ENCODE measurements at places on chromosomes 7 and 10.

DNA sequence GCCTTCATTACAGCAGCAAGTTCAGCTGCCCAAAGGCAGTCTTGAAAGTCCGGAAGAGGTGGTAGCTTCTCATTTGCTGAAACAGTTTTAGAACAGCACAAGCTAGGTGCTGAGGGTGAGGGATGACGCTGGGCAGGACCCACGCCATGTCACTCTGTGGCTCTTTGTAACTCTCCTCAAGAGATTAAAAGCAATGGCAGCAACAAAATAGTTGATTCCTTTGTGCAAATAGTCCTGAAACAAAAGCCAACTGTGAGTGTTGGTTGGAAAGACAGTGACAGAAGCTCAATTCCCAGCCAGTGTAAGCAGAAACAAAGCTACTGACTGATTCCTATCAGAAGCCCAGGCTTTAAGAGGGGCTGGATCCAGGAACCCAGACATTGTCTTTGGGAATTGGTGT, 47.6 kb upstream of the AQP1 start:
- no peak for DNase-seq

GRCh38 chr10:62540389-62540788, 166.2 kb downstream of the ZNF365 start:
- no peak for DNase-seq

DNA sequence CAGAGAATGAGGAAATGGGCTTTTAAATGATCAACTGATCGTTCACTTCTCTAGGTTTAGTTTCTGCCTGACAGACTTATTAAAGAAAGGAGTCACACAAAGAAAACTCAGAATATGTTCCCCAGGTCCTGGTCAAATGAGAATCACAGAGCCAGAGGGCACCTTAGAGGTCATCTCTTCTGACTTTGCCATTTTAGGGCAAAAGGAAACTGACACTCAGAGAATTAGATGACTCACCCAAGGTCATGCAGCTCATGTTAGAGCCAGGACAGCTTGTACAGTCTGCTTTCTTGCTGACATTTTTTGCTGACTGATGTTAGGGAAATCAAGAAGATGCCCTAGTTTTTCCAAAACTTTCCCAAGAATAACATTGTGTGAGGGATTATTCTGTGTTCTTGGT, 312.7 kb upstream of the SP8 start:
- no peak for DNase-seq

- DNase-seq = no peak
Observed at GRCh38 chr7:13031468-13031867, 344.0 kb downstream of the ARL4A start.

DNA sequence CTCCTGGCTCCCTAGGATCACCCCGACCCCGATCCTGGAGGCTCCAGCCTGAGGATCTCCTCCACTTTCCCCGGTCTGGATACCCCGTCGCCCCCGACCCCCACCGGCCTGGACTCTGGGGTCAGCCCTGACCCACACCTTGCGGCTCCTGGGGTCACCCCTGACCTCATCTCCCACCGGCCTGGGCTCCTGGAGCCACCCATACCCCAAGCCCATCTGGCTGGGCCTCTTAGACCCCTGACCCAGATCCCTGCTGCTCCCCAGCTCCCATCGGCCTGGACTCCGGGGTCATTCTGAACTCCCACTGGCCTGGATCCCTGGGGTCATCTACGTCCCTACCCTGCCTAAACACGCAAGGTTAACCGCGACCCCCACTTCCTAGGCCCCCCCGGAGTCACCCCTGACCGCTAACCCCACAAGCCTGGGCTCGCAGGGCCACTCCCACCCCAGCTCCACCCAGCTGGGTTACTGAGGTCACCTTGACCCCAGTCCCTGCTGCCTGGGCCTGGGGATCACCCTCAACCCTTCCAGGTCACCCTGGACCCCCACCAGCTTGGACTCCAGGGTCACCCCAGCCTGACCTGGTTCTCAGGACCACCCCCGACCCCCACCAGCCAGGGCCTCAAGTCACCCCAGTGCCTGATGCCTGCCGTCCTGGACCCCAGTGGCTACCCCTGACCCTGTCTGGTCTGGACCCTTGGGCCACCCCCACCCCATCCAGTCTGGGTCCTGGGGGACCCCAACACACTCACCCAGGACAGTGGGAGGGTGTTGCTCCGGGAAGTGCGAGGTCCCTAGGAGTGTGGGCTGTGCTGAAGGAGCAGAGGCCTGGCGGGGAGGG, 1.2 kb downstream of the FOXK1 start:
- DNase-seq = no peak

DNA sequence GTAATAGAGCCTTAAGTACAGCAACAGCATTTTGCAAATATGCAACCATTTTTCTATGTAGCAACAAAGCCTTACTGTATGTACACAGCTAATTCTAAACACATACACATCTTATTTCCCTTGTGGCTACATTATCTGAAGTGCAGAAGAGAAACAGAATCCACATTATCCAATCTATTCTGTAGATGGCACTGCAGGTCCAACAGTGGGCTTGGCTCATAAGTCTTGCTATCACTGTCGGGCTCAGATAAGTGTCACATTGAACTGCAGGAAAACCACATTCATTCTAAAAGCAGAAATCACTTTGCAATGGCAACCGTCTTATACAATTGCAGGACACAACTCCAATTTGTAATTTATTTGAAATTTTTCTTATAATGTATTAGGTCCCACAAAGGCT, 109.8 kb upstream of the NOBOX start:
- DNase-seq = no peak

DNA sequence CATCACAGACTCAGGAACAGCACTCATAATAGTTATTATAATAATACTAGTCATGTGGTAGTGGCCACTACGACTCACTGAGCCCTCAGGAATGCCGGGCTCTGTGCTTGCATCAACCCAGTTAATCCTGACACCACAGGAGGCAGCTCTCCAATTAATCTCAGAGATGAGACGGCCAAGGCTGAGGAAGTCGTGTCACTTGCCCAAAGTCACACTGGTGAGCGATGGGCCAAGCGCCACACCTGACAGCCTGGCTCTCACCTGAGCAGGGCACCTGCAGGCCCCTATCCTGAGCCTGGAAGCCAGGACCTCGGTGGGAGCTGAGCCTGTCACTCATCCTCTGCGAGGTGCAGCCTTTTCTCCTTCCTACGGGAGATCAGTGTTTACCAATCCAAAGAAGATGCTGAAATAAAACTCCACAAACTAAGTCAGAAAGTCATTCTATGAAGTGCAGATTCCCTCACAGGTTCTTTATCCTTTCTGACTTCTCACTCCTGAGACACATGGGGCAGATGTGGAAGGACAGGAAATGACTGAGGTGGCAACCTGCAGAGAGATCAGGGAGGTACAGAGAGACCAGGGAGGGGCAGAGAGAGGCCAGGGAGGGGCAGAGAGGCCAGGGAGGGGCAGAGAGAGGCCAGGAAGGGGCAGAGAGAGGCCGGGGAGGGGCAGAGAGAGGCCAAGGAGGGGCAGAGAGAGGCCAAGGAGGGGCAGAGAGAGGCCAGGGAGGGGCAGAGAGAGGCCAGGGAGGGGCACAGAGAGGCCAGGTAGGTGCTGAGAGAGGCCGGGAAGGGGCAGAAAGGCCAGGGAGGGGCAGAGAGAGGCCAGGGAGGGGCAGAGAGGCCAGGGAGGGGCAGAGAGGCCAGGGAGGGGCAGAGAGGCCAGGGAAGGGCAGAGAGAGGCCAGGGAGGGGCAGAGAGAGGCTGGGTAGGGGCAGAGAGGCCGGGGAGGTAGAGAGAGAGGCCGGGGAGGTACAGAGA, 38.5 kb downstream of the VIPR2 start:
- DNase-seq = no peak

DNA sequence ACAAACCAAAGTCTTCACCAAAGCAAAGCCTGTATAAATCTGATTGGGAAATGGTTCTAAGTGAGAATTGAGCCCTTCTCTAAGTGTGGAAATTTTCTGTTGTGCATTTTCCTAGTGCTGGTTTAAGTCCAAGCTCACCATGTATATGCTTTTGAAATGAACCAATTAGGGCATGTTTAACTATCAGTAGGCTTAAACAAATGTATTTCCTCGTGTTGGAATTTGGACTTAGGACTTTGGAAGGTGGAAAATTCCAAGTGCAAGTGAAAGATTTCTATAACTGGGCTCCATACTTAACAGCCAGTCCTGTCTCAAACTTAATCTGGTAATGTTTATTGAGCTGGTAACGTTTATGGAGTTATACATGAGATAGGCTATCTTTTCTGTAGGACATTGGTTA, 28.5 kb downstream of the CCNY start:
- no peak for DNase-seq

DNA sequence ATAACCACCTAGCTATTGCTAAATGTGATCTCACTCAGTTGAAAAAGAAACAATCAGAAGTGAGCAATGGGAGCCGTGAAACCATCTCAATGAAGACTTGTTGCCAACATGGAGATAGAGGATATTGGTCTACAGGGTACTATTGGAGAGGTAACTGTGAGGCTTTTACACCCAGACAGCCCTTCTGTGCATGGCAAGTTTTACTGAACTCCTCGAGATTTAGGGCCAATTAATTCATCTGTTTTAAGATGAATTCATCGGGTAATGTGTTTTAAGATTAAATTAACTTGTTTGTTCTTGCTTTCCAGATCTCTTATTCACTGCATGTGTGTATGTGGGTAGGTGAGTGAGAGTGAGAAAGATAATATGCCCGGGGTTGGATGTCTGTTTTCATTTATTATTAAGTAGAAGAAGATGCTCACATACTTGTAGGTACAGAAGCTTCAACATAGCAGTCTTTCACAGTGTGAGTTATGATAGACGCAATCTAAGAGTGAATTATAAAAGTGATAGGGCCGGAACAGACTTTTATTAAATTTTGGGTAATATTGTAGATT, 323.8 kb downstream of the EXOC4 start:
- DNase-seq = no peak

GRCh38 chr7:114574384-114574783, 159.8 kb downstream of the FOXP2 start:
- no peak for DNase-seq

GRCh38 chr7:95509199-95509598, 23.5 kb downstream of the ASB4 start:
- no peak for DNase-seq

DNA sequence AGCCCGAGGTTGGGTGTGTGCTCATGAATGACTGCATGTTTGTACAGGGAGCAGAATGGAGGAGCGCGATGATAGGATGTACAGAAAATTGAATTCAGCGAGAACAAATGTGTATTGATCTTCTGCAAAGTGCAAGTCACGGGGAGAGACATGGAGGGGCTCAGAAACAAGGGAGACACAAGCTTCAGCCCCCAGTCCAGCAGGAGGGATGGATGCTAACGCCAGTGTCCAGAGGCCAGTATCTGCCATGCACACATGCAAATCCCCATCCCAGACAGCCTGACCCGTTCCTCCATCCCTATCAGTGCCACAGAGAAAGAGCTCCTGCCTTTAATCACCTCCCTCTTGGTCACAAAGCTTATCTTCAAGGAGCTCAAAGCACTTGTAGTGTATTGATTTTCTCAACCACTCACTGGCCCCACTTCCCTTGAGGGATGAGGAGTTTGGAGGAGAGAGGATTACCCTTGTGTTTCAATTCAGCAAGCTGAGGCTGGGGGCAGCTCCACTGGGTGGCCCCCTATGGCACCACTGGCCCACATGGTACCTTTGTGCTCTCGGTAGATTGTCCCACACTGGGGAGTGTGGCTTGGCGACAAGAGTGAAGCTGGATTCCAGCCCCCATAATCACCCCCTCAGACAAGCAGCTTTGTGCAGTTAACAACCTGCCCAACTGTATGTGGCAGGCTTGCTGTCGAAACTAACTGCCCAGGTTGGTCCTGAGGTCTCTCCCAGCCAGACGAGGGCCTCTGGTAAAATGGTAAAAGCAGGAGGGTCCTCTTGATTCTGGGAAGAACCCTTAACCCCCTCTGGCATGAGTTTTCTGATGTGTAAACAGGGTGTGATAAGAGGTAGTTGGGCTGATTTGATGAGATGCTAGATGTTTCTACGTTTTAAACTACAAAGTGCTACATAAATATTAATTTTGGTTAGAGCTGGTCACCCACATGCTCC, 151.6 kb upstream of the UNC5B start:
- DNase-seq = no peak

DNA sequence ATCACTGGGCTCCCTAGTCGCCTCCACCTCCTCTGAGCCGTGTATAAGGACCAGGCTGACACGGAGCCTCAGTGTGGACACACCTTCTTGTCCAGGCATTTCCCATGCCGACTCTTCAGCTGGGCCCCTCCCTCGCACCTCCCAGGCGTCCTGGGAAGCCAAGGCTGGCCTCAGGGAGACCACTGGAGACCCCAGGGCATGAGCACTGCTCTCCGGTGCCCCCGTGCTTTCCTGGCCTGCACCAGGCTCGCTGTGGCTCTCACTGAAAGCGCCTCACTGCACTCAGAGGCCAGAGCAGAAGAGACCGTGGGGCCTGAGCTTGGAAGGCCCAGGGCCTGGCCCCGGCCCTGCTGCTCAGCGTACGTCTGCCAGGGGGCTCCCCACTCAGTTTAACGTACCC, 31.4 kb downstream of the LRRC27 start:
- DNase-seq = no peak

GRCh38 chr10:8137726-8138125, 83.2 kb downstream of the GATA3 start:
- DNase-seq = no peak

- DNase-seq = no peak
Observed at GRCh38 chr10:74912682-74913081, 86.3 kb downstream of the KAT6B start.

DNA sequence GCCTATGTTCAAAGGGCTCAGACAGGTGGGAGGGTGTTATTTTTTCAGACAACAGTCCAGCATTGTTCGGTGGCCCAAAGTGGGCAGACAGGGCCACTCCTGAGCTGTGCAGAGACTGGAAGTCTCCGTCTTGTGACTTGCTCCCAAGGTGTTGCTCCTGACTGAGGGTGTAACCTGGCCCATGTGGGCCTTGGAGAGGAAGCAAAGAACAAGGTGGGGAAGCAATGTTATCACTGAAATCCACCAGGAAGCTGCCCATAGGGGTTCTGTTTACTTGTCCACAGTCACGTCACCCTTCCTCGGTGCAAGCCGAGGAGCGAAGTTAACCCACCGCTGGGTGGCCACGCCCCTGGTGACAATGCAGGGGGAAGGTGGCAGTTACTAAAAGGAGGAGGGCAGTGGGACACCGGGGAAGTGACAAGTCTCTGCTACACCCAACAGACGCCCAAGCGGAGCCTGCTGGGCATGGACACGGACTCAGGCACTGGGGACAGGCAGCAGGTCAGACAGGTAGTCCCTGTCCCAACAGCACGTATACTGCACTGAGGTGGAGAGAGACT, 311.6 kb upstream of the MKI67 start:
- DNase-seq = no peak

DNA sequence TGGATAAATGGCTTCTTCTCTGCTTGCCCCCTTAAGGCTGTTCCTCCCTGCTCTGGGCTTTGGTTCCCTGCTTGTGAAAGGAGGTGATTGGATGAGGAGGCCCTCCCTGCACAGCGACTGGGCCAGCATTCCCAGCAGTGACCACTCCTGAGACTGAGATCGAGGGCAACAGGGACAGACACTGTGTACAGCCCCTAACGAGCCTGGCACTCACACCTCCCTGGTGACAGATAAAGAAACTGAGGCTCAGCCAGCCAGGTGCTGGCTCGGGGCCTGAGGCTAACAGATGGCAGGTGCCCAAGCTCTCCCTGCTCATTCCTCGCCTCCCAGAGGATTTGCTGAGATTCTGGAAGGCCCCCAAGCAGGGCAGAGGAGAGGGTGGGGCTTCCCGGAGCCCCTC, 12.0 kb upstream of the AQP1 start:
- no peak for DNase-seq

- no peak for DNase-seq
Observed at GRCh38 chr7:127928852-127929251, 102.4 kb downstream of the LRRC4 start.

Measured in stimulated activated CD4-positive, alpha-beta T cell treated with anti-CD3 and anti-CD28 coated beads, Interleukin-12 subunit alpha, Interleukin-12 subunit beta, amount 100 ng/mL, for 48 hours (primary cell).